ENCODE measurements at places on chromosomes 2 and 18. TPM values are rescaled to one million over a fixed set of nuclear protein-coding genes. Genes with fewer than 3 reads are reported as not detected.

GRCh38 chr2:21650569-21650968, 526.8 kb downstream of the TDRD15 start:
- DNase-seq, result no peak

DNA sequence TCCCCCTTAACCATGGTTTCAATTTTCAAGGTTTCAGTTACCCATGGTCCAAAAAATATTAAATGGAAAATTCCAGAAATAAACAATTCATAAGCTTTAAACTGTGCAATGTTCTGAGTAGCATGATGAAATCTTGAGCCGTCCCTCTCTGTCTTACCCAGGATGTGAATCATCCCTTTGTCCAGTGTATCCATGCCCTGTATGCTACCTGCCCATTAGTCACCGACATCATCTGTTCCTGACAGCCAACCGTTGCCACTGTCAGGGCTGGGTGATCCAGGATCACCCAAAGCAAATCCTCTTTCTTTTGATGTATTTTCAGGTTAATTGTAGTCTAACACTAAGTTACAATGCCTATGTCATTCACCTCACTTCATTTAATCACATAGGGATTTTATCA, 15.7 kb upstream of the OLA1 start:
- no peak for DNase-seq

The RAX gene
- total RNA-seq, result not detected

GRCh38 chr18:24089076-24089475, 49.8 kb upstream of the CABYR start:
- no peak for DNase-seq

GRCh38 chr2:127020536-127020935, 86.4 kb downstream of the BIN1 start:
- DNase-seq, result no peak

Measured in activated naive CD8-positive, alpha-beta T cell treated with anti-CD3 and anti-CD28 coated beads for 36 hours (primary cell).